ENCODE measurements at places on chromosomes 7 and 10.

- DNase-seq, result peak; percentile 81
Measured at GRCh38 chr7:149872419-149873073, 1.2 kb upstream of the ATP6V0E2 start.

DNA sequence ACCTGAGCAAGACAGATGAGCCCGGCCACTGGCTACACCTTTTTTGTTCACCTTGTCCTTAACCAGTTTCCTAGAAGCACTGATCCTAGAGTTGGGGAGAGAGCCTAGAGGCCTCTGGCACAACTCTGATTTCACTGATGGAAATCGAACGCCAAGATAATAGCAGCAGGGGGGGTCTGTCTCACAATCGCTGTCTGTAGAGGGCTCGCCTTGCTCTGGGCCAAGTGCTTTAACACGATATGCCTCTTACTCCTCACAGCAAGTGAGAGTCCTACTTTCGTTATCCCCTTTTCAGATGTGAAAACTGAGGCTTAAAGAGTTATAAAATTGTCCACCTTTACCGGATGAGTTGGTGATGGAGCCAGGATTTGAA is 472 bp downstream of the RASSF4 start:
- DNase-seq, result no peak

GRCh38 chr7:28999427-28999826 is 41.3 kb upstream of the TRIL start:
- no peak for DNase-seq

DNA sequence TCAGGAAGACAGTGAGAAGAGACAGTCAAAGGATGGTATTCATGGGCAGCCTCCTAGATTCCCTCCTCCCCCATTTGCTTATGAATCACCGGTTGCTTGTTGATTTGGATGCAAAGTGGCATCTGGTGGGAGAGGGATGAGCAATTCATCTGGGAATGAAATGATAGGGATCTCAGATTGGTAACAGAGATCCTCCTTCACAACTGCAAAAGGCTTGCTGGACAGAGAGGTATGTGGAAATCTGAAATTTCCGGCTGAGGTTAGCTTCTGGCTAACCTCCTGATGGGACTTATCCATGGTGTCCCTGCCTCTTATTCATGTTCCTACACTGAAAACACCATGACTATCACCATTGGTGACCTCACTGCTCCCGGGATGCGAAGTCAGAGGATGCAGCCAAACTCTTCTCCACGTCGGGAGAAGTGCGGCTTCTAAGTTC is 48.4 kb upstream of the PODXL start:
- DNase-seq, result no peak

DNA sequence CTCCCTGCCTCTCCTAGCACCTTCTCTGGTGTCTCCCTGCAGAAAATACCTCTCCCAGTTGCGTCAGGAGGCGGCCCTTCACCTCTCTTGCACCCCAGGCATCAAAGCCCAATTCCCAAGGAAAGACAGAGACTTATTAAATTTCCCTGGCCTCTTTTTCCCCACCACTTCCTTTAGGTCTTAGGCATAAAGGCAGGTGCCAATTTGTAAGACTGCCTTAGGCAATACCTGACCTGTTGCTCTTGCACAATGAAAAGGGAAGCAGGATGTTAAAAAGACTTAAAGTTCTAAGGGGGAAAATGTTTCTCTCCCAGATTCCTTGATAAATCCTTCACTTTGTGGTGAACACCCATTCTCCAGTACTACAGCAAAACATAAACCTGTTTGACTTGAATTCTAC is 186.7 kb downstream of the SLC25A13 start:
- DNase-seq, result no peak

GRCh38 chr10:132617737-132618052 is 80.1 kb downstream of the INPP5A start:
- DNase-seq, result no peak

DNA sequence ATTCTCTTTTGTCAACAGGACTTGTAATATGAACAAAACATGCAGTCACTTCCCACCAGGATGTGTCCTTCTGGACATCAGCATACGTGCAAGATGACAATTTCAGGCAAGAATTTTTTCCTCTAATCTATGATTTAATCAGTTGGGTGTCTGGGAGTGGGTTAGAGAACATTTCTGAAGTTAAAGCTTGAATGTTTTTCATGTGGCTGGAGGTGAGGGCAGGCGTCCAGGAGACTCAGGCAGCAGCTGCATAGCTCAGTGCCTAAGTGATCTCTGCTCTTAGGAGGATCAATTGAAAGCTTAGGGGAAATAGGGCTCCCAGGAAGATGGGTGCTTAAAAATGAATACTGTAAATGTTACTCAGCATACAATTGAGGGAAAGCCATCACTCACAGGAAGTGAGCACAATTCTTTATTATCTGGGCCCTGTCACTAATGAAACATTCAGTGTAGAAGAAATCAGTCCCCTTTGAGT is 457.6 kb upstream of the KLF6 start:
- peak; percentile 59 for DNase-seq

GRCh38 chr7:95105627-95106026 is 198.2 kb downstream of the PPP1R9A start:
- DNase-seq, result no peak

- no peak for DNase-seq
Measured at GRCh38 chr10:66822801-66823200, 103.0 kb upstream of the LRRTM3 start.

- DNase-seq, result no peak
Measured at GRCh38 chr10:103548581-103549348, 55.3 kb downstream of the NEURL1 start.

DNA sequence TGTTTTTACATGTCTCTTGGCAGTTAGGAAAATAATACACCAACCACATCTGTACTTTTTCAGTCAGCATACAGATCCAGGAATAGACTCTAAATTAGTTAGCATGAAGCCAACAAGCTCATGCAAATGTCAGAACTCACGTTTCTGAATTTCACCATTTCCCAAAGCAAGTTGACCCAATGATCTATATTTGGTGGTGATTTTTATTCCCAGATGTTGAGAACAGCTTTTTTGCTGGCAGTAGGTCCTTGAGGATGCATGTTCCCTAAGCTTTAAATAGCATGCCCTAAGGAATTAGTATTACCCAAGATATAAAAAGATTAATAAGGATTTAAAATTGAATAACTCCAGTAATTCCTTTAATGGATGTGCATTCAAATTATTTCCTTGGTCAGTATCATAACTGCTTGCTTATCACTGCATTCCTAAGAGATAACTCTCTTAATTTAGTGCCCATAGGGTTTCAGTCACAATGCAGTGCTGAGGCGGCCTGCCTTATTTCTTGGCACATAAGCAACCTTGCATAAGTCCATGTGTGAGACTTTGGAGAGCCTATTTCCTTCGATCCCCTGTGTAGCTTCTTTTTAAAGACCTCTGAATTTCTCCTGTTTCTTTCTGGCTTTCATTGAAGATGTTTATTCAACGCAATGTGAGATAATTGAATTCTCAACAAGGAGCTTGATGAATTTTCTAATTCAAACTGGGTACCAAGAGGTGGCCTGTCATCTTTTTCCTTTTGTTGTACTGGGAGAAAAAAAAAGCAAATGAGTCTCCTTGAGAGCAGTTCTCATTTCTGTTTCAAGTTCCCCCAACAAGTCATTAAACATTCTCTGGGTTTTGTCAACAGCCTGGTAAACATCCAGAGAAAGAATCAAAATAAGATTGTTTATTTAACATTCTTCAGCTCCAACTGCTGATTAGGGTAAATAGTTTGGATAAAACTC is 135.3 kb upstream of the MEOX2 start:
- DNase-seq, result peak; percentile 53

DNA sequence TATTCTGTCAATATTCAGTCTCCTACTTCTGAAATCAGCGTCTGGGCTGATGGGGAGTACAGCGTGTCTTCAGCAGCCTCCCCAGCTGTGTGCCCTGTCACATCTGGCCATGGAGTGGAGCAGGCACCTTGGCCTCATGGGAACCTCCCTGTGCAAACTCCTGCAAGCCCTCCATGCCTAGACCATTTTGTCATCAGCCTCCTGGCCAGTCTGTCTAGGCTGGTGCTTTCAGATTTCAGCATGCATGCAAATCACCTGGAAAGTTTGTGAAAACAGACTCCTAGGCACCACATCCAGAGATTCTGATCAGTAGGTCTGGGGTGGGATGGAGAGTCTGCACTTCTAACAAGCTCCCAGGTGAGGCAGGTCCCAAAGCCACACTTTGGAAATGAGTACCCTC is 26.2 kb upstream of the CCSER2 start:
- no peak for DNase-seq

DNA sequence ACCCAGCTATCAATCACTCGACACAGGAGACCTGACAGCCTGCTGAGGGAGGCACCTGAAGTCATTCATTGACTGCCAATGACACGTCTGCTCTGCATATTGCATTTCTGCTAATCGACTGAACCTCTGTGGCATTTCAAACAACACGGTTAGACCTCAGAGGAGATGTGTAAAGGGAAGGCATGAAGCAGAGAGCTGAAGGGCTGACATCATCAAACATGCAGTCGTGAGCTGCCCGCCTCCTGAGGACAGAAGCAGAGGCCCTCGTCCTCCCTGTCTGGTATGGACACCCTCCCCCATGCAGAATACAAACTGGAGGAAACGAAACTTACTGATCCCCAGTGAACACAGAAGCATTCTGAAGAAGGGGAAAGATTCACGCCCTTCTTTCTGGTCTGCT is 462.6 kb upstream of the MGMT start:
- DNase-seq, result no peak

- no peak for DNase-seq
Measured at GRCh38 chr10:92678206-92678605, 11.5 kb upstream of the HHEX start.

DNA sequence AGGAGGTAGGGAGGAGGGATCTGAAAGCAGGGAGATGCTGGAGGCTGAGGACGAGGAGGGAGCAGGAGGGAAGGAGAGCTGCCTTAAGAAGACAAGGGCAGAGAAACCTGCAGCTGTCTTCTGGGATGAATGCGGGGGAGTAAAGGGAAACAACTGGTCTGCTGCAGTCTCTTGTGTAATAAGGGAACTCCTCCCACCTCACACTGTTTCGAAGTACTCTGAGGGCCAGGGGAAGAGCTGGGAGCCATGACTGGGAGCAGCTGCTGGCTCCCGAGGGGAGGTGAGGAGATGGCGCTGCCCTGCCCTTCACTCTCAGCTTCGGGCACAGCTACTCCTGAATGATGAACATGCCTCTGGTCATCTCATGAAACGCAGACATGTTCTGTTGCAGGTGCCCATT is 65.1 kb downstream of the CLEC2L start:
- DNase-seq, result no peak

DNA sequence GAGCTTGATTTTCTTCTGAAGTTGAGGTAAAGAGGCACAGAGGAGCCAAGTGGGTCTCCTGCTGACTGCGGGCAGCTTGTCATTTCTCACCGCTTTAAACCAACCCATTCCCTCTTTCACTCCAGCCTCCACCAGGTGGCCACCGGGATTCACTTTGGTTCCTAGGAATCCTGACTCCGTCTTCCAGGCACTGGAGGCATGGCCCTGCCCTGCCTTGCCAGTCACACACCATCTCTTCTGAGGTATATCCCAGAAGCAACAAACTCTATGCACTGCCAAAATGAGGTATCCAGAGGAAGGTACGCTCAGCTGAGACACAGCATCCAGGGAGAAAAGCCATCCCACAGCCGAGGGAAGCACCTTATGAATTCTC is 280.8 kb downstream of the TNS3 start:
- DNase-seq, result no peak

DNA sequence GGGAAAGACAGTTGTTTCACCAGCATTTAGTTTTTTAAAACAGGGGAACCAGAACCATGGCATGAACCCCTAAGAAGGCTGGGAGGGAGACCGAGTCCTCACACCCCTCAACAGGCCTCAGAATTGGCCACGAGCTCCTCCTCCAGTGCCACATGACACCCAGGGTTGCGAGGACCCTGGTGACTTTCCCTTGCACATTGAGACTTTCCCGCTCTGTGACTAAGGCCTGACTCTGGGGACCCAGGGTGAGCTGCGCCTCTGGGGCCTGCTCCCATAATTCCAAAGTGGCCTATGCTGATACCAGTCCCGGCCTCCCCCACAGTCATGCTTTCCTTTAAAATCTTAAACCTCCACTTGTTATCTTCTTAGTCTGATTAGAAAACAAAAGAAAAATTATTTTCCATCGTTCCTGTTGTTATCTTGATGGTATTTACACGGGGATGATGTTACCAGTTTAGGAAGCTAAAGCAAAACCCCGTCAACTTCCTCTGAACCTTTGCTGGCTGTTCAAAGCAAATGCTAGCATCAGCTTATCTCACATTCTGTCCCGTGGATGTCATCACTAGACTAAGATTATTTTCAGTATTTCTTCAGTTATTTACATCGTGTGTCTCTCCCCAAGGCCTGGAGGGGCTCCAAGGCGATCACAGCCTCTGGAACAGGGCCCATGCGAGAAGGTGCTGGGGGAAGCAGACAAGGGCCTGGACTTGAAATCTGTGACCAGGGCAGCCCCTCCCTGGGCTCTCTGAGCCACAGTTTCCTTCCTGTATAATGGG is 42.1 kb downstream of the FAM53B start:
- DNase-seq, result peak; percentile 21

DNA sequence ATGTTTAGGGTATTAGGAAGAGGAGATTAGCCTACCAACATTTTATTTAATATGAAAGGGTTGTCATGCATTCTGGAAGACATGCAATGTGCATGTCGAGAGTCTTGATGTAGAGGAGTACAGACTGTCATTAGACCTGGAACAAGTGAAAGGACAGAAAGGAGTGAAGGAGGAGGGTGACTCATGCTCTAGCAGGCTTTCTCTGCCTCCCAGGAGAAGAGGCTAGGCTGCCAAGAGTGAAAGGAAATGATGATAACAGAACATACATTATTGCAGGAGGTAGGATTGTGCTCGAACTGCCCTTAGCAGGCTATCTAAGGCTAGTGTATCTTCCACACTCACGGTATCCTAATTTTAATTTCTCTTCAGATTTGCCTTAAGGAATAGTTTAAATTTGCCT is 228.8 kb downstream of the EXOC4 start:
- DNase-seq, result no peak

DNA sequence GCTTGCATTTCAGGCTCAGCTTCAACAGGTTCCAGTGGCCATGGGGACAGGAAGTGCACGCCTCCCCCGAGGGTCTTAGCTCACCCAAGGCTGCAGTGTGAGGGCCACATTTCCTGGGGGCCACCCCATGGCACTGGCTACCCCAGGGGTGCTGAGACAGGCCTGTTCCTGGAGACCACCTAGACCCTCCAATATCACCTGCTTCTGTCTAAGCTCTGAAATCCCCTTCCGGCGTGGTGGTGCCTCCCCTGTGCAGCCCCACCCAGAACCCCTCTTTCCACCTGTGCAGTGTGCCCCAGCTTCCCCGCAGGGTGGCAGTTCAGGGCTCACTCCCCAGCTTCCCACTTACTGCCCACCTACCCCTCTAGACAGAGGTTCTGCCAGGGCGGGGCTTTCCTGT is 83.1 kb downstream of the ADARB2 start:
- no peak for DNase-seq

DNA sequence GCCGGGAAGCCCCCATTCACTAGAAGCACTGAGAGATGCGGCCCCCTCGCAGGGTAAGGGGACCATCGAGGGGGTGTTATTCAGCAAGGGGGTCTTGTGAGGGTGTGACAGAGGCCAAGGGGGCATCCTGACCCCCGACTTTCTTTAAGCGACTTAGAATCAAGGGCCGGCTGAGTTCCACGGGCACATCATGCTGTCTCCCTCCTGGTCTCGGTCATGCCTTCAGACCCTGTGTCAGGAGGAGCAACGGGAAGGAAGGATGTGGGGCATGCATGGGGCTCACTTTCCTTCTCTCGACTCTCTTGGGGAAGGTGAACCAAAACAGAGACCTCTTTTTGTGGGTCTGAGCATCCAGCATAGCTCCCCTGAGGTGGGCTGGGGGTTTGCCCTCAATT is 2.5 kb downstream of the ACSL5 start:
- no peak for DNase-seq

GRCh38 chr10:67763499-67764011 is 67.6 kb upstream of the CTNNA3 start:
- DNase-seq, result peak; percentile 56

Measured in skin of body (tissue), 3 donors.